Posterior cingulate gyrus (tissue), 11 donors: ENCODE measurements at places on chromosomes 16 and 17.

GRCh38 chr16:635573-636205 lies 416 bp downstream of the METTL26 start:
- DNase-seq = no peak

DNA sequence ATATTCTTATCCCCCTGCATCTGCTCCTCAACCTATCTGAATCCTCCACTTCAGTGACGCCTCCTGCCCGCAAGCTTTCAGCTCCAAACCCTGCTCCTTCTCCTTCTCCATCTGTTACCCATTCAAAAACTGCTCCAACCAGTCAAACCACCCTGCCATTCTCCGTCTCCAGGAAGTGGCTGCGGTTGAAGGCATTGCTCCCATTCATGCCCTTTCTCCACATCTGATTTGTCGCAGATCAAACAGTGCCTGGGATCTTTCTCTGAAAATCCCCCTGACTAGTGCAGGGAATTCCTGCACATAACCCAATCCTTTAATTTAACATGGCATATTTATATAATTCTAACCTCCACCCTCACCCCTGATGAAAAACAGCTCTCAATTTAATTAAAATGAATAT lies 56.3 kb downstream of the SLFN5 start:
- no peak for DNase-seq

DNA sequence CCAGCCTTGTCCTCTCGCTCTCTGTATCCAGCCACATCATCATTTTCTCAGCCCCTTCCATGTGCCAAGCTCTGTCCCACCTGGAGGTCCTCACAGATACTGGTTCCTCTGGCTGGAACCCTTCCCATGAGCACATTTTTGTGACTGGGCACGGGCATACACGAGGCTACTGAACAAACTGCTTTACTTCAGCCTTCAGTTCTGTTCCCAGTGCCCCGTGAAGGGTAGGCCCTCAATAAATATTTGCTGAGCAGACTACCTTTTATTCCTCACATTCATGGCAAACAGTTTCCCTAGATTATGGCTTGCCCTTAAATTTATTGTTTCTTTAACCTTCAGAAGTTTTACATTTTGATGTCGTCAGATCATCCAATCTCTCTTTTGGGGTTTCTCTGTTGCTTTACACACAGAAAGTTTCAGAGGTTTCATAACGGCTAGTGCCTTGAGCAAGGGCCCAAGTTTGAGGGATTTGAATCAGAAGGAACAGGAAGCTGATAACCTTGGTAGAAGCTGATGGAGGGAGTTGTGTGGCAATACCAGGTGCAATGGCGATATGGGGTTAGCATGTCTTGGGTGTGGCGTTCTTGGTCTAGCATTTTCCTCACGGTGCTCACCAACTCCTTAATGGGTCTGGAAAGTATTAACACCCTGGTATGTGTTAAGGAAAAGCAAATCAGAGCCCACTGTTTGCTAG lies 27.8 kb downstream of the TMEM92 start:
- no peak for DNase-seq

DNA sequence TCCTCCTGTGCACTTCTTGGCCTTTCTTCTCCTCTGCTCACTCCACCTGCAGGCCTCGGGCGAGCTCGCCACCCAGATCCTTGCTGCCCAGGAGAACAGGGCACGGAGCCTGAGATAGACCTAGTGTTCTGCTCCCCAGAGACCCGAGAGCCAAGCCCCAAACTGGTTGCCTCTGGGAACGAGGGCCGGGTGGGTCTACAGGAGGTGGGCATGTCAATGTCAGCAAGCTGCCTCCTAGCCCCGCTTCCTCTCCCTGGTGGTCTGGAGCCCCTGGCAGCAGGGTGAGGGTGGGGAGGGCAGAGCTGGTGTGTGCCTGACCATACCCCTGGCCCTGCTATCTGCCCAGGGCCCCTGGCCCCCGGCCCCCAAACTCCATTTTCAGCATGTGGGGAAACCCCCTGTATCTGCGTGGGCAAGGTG lies 841 bp upstream of the NDRG4 start:
- no peak for DNase-seq
